ENCODE measurements at places on chromosomes 16 and 17. TPM values are rescaled to one million over a fixed set of nuclear protein-coding genes. Genes with fewer than 3 reads are reported as not detected.

SALL1 gene
- total RNA-seq, result not detected

TBC1D3 gene
- total RNA-seq, result 2.6 TPM

CKLF gene
- total RNA-seq, result 199 TPM

CNTROB gene
- total RNA-seq, result 69.2 TPM

TNFSF12 gene
- total RNA-seq, result 59.4 TPM

NPIPB6 gene
- 4.6 TPM for total RNA-seq

FOXC2 gene
- not detected for total RNA-seq

DNA sequence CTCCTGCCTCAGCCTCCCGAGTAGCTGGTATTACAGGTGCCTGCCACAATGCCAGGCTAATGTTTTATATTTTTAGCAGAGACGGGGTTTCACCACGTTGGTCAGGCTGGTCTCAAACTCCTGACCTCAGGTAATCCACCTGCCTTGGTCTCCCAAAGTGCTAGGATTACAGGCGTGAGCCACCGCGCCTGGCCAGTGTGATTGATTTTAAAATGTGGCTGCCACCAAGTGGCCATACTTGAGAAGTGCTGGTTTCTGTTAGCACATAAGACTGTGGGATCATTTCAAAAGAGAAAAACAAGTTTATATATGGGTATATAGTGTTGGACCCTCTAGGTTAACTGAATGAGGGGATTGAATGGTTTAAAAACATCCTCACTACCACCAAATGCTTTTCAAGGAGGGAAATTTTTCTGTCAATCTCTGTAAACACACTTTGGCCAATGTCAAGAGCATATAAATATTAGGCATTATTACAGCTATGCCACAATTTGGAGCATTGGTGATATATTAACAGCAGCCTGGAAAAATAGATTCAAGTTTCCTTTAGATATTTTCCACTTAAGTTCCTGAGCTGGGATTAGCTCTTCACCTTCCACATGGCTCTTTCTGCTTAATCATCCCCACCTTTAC is 13.5 kb upstream of the DHRS13 start:
- peaks cover 8% of the 10 kb centered on the region for H3K4me1 ChIP-seq
- H3K4me3 ChIP-seq, result no peak overlapping the region
- no peaks in the 10 kb centered on the region for H3K27me3 ChIP-seq
- peak; percentile 64 for DNase-seq
- peak overlapping the region; percentile 52 for H3K27ac ChIP-seq

DNA sequence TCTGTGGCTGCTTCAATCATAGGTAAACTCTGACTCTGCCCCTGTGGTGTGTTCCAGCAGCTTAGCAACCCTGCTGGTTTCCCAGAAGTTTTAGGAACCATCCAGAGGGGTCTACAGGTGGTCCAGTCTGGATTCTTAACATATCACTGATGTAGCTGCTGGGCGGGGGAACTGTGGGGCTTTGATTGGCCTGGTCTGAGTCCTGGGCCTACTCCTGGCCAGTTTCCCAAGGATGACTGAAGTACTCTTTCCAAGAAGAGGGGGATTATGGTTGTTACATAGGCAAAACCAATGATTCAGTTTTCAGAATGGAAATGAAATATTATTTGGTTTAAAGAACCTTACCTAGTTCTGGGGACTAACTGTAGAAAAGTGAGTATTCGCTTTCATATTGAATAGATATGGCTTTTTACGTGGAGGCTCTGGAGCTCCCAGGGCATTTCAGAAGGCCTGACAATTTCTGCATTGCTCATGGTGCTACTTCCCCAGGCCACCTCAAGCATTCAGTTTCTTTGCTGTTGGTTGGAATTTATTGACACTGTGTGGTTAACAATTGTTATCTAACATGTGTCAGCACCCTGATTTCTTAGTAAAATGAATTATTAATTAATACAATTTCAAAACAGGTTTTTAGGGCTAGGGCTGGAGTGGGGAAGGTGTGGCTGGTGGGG is 38.4 kb downstream of the EPN2 start:
- H3K36me3 ChIP-seq, result no peaks in the 10 kb centered on the region
- H3K4me1 ChIP-seq, result peaks cover 27% of the 10 kb centered on the region
- H3K27ac ChIP-seq, result no peak overlapping the region
- H3K27me3 ChIP-seq, result no peaks in the 10 kb centered on the region
- no peak for DNase-seq

DNA sequence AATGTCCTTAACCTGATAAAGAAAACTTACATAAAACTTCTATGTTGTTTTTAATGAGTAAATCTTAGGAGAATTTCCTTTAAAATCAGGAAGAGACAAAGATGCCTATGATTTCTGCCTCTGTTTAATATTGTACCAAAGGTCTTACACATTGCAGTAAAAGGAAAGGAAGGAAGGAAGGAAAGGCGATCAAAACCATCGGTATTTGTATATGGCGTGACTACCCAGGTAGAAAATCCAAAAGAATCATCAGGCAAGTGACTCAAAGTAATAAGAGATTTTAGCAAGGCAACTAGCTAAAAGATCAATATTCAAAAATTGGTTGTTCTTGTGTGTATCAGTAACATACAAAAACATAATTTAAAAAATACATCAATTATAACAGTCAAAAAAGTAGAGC is 3.5 kb downstream of the ICAM2 start:
- H3K27ac ChIP-seq, result peak overlapping the region; percentile 93
- peaks cover 3% of the 10 kb centered on the region for H3K36me3 ChIP-seq
- peaks cover 65% of the 10 kb centered on the region for H3K4me1 ChIP-seq
- DNase-seq, result no peak

DNA sequence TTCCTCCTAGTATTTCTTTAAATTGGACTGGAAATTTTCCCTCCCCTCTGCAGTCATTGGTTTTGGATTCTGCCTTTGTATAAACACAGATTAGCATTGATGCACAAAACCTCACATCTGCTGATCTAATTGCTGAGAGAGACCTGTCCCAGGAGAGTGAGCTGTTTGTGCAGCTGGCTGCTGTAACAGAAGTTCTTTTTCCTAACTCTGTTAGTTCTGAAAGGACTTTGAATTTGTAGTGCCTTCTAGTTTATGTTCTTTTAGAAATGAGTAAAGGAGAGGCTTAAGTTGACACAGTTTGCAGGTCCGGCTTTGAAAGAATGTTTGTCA is 45.2 kb upstream of the KPNB1 start:
- peaks cover 24% of the 10 kb centered on the region for H3K36me3 ChIP-seq
- peak overlapping the region; percentile 31 for H3K27ac ChIP-seq
- H3K4me3 ChIP-seq, result no peak overlapping the region
- no peak for DNase-seq

- no peaks in the 10 kb centered on the region for H3K27me3 ChIP-seq
- no peak overlapping the region for H3K27ac ChIP-seq
- H3K4me3 ChIP-seq, result no peak overlapping the region
- peaks cover 6% of the 10 kb centered on the region for H3K36me3 ChIP-seq
- no peak for DNase-seq
Observed at GRCh38 chr16:920051-920681, 50.6 kb downstream of the LMF1 start.

GRCh38 chr17:78492116-78492799 is 84.9 kb downstream of the DNAH17 start:
- no peak overlapping the region for H3K4me3 ChIP-seq
- no peaks in the 10 kb centered on the region for H3K36me3 ChIP-seq
- no peak overlapping the region for H3K27ac ChIP-seq

GRCh38 chr17:70499067-70499786 is 329.9 kb downstream of the KCNJ2 start:
- no peak for DNase-seq
- H3K4me1 ChIP-seq, result no peaks in the 10 kb centered on the region
- H3K27me3 ChIP-seq, result no peaks in the 10 kb centered on the region
- H3K27ac ChIP-seq, result no peak overlapping the region
- no peaks in the 10 kb centered on the region for H3K36me3 ChIP-seq

GRCh38 chr17:65229621-65229995 is 92.4 kb downstream of the RGS9 start:
- peak overlapping the region; percentile 59 for H3K4me3 ChIP-seq
- H3K27ac ChIP-seq, result peak overlapping the region; percentile 92
- peaks cover 18% of the 10 kb centered on the region for H3K27me3 ChIP-seq
- H3K36me3 ChIP-seq, result peaks cover 2% of the 10 kb centered on the region
- DNase-seq, result no peak

DNA sequence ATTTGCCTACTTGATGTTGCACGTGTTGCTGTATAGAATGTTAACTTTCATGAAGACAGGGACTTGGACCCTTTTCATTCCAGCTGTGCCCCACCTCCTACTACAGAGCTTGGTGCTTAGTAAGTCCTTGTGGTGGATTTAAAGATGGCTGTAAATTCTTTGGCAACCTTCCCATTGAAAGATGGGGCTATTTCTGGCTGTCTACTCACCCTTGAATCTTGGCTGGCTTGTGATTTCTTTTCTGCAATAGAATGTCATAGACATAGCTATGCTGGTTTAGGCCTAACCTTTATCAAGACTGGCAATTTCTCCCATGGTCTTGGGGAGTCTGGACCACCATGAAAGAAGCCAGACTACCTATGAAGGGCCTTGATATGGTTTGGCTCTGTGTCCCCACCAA is 59.0 kb downstream of the ACSM2A start:
- peaks cover 5% of the 10 kb centered on the region for H3K27me3 ChIP-seq
- no peak overlapping the region for H3K27ac ChIP-seq
- no peak overlapping the region for H3K4me3 ChIP-seq
- no peak for DNase-seq
- H3K4me1 ChIP-seq, result no peaks in the 10 kb centered on the region
- no peaks in the 10 kb centered on the region for H3K36me3 ChIP-seq

DNA sequence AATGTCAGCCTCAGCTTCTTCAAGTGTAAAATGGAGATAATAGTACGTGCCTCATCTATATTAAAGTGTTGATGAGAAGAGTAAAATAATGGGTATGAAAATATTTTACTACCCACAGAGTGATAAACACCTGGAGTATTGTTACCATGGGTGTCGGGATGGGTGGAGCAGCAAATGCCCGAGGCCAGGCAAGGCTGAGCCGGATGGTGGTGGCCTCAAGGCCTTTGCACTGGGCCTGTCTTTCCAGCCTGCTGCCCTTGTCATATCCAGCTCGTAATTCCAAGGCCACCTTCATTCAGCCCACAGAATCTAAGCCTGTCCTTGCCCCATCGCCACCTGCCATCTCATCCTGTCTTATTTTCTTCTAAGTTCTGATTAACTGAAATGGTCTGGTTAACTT is 49.4 kb downstream of the SNX29 start:
- no peaks in the 10 kb centered on the region for H3K27me3 ChIP-seq
- H3K36me3 ChIP-seq, result no peaks in the 10 kb centered on the region
- peaks cover 6% of the 10 kb centered on the region for H3K4me1 ChIP-seq
- H3K27ac ChIP-seq, result no peak overlapping the region

GRCh38 chr16:86229866-86230656 is 280.3 kb upstream of the FOXF1 start:
- no peaks in the 10 kb centered on the region for H3K4me1 ChIP-seq
- no peak overlapping the region for H3K4me3 ChIP-seq
- no peak overlapping the region for H3K27ac ChIP-seq
- no peak for DNase-seq

- H3K27me3 ChIP-seq, result peaks cover 15% of the 10 kb centered on the region
- peaks cover 3% of the 10 kb centered on the region for H3K4me1 ChIP-seq
- no peak overlapping the region for H3K4me3 ChIP-seq
- no peak overlapping the region for H3K27ac ChIP-seq
Observed at GRCh38 chr16:85234310-85235204, 122.3 kb upstream of the CIBAR2 start.

GRCh38 chr17:70093163-70093562 is 18.1 kb downstream of the KCNJ16 start:
- DNase-seq, result no peak
- peaks cover 7% of the 10 kb centered on the region for H3K4me1 ChIP-seq
- no peaks in the 10 kb centered on the region for H3K27me3 ChIP-seq
- H3K27ac ChIP-seq, result no peak overlapping the region
- no peaks in the 10 kb centered on the region for H3K36me3 ChIP-seq

DNA sequence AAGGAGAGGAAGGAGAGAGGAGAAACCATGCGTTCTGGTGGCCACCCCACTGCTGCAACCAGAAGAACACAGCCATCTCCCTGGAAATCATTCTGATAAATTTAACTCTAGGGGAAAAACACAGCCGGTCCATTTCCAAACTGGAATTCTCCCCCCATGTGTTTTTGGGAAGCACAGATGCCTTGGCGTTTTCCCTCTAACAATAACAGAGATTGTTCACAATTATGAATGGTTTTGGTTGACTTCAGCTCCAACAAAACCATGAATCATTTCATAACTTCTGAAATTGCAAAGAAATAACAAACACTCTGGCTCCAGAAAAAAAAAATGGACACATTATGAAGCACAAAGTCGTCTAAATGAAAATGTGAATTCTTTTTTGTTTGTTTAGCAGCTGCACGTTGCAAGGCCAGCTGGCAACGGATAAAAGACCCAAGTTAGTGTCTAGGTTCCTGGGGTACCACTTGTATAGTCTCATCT is 46.2 kb downstream of the GNAO1 start:
- no peak for DNase-seq
- no peaks in the 10 kb centered on the region for H3K36me3 ChIP-seq
- H3K27ac ChIP-seq, result no peak overlapping the region
- no peak overlapping the region for H3K4me3 ChIP-seq
- no peaks in the 10 kb centered on the region for H3K4me1 ChIP-seq

- H3K36me3 ChIP-seq, result no peaks in the 10 kb centered on the region
- DNase-seq, result no peak
- H3K27me3 ChIP-seq, result no peaks in the 10 kb centered on the region
- H3K4me1 ChIP-seq, result no peaks in the 10 kb centered on the region
- no peak overlapping the region for H3K4me3 ChIP-seq
Observed at GRCh38 chr16:86457501-86458148, 52.7 kb upstream of the FOXF1 start.

- H3K4me1 ChIP-seq, result no peaks in the 10 kb centered on the region
- H3K4me3 ChIP-seq, result no peak overlapping the region
- DNase-seq, result no peak
- no peak overlapping the region for H3K27ac ChIP-seq
- H3K36me3 ChIP-seq, result no peaks in the 10 kb centered on the region
Observed at GRCh38 chr17:71667661-71668060, 453.2 kb upstream of the SOX9 start.

DNA sequence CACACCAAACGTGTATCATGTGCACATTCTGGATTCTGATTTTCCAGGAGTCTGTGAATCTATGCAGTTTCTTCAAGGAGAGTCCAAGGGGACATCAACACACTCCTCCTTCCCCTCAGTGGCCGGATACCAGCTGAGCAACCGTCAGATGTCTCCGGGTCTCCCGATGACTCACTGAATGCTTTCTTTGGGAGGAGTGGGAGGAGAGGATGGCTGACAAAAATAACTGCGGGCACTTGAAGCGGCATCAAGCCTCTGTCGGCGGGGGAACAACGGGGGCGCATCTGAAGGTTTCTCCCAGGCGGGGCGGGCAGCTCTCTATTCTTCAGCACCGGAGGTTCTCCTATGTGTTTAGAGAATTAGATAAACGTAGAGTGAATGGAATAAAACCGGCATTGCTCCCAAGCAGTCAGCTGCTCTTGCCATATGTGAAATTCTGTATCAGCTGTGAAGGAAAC is 24.6 kb upstream of the LRRC75A start:
- peaks cover 44% of the 10 kb centered on the region for H3K27me3 ChIP-seq
- H3K4me3 ChIP-seq, result no peak overlapping the region
- no peak overlapping the region for H3K27ac ChIP-seq
- peaks cover 14% of the 10 kb centered on the region for H3K4me1 ChIP-seq

DNA sequence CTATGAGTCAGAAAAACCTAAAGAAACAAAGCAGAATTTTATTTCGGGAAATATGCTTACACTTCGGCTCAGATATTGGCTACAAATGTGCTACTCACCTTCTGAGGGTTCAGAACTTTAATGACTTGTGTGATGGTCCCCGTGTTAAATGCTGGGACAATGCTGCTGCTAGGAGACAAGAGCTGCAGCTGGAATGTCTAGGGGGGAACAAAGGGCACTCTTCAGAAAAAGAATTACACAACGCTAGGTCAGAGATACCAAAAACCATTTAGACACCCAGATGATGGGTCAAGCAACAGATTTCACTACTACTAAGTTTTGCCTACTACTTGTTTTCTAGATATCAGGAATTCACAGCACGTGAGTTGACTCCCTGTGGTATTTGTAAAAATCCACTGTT is 10.0 kb upstream of the PHLPP2 start:
- H3K27ac ChIP-seq, result no peak overlapping the region
- no peaks in the 10 kb centered on the region for H3K4me1 ChIP-seq
- H3K36me3 ChIP-seq, result peaks cover 55% of the 10 kb centered on the region

Data from activated CD8-positive, alpha-beta memory T cell treated with anti-CD3 and anti-CD28 coated beads, Interleukin-2, amount 10 ng/mL, durations not matched to agents 7 days and 5 days (primary cell).